ENCODE measurements at places on chromosomes 1 and 21.

GRCh38 chr1:156492591-156493080 is 7.9 kb downstream of the MEF2D start:
- no peak for DNase-seq

GRCh38 chr1:48055876-48056764 is 58.9 kb upstream of the TRABD2B start:
- no peak for DNase-seq

DNA sequence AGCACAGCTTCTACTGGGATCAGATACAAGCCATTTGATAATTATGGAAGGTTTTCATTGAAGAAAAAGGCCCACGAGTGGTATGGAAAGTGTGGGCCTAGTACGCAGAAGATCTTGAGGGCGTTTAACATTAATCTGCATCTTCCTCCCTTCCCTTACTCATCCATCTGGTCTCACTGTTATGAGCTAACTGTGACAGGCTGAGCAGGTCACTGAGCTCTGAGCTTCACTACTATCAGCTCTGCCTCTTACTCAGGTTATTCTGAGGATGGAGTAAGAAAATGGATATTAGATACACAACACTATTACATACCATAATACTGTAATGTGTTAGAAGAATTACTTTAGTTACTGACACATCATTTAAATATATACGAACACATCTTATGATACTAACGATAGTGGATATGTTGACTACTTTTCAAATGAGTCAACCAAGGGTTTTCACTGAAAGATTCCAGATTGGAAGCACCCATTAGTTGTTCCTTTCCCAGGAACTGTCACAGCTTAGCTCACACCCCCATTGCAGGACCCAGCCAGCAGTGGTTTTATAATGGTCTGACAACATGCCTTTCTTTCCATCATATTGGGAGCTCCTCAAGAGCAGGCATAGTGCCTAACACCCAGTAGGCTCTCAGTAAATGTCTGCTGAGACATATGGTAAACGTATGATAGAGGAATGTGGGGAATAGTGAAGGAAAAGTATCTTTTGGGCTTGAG is 97.8 kb upstream of the C8B start:
- no peak for DNase-seq

DNA sequence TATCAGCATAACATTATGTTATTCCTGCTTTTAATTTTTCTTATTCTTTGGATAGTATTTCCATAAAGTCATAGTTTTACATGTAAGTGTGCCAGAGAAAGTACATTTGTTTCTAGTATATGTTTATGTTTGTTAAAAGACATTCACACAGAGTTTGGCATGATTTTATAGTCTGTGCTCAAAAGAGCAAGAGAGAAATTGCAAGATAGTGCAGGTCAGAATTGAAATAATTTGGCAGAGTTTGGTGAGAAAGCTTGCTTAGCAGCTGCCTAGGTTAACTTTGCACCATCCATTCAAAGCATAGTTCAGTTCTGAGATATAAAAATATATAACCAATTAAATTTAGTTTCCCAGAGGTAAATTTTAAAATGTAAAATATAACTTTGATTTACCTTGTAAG is 17.0 kb downstream of the NEK7 start:
- DNase-seq = no peak

Measured in D341Med (cell line).